Sciatic nerve (tissue), 2 donors: ENCODE measurements at places on chromosomes 5 and 9. TPM values are rescaled to one million over a fixed set of nuclear protein-coding genes. Genes with fewer than 3 reads are reported as not detected.

Gene ADRB2
- total RNA-seq = 6.7 TPM

Gene SPINK7
- total RNA-seq = not detected

Gene TNC
- 28.6 TPM for total RNA-seq

Gene STC2
- 3.6 TPM for total RNA-seq

DNA sequence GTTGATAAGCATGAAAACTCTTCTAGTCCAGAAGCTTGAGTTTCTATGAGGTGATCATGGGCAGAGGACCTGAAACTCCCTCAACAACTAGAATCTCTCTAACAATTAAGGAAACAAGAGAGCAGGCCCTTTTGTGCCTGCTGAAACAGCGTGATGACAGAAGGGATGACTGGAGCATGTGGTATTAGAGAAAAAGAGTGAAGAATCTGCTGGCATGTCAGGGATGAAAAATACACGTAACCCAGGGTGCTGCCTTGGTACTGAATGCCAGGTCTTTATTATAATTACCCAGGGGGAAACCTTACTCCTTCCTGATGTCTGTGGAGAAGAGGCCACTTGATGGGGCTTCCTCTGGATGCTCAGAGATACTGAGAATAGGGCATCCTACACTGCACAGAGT, 167.8 kb downstream of the CRB2 start:
- no peak for DNase-seq

DNA sequence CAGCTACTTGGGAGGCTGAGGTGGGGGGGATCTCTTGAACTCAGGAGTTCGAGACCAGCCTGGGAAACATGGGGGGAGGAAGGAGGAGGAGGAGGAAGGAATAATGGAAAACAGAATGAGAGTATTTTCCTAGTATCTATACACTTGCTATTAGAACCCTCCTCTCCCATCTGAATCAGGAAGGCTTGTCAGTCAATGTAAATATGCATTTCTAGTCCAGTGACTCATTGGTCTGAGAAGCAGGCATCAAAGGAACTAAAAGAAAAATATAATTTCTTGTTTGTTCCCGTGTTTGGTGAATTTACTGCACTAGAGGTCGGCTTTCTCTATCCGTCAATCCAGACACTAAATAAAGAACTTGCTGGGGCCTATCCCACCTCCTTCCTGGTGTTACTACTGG, 88.6 kb downstream of the AGTPBP1 start:
- DNase-seq = no peak
